ENCODE measurements at places on chromosomes 13 and 19. TPM values are rescaled to one million over a fixed set of nuclear protein-coding genes. Genes with fewer than 3 reads are reported as not detected.

The SCN1B gene
- total RNA-seq, result 2.1 TPM

The PSG6 gene
- not detected for total RNA-seq

The PSG3 gene
- total RNA-seq, result not detected

GRCh38 chr19:11400798-11401197, 16.7 kb upstream of the EPOR start:
- DNase-seq, result no peak

DNA sequence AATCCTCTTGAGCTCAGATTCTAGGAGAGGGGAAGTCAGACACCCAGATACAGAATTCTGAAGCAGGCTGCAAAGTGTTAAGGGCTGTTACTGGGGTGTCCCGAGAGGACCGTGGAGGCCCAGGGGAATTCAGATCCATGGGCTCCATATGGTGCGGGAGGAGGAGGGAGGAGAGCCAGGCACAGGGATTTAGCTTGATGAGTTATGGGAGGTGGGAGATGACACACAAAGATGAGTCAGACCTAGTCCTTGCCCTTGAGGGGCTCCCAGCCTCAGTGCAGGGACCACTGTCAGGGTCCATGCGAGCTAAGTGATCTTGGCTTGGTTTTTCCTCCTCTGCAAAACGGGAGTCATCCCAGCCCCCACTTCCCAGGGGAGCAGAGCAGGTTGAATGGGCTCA, 14.4 kb upstream of the GIPR start:
- no peak for DNase-seq

DNA sequence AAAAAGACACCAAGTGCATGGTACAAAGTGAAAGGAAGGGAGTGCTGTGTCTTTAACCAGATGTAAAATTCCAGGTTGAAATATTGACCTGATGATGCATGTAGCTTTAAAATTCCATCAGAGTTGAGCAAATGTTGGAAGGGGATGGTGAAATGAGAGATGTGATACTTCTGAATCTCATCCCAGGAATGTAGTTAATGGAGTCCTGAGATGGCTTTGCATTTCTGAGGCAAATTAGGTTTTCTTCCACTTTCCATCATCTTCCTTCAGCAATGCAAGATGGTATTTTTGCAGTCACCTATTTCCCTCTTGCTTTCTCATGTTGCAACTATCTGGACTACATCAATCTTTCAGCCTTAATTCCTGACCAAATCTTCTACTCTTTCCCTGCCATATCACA, 194.1 kb upstream of the MIR17HG start:
- DNase-seq, result no peak

GRCh38 chr19:3183721-3184641, 1.7 kb upstream of the NCLN start:
- no peak for DNase-seq

GRCh38 chr13:22114630-22115311, 443.9 kb downstream of the FGF9 start:
- DNase-seq, result no peak

GRCh38 chr19:6099599-6099998, 10.7 kb downstream of the RFX2 start:
- no peak for DNase-seq

Measured in Calu3 (cell line).